ENCODE measurements at places on chromosomes 12 and 14.

DNA sequence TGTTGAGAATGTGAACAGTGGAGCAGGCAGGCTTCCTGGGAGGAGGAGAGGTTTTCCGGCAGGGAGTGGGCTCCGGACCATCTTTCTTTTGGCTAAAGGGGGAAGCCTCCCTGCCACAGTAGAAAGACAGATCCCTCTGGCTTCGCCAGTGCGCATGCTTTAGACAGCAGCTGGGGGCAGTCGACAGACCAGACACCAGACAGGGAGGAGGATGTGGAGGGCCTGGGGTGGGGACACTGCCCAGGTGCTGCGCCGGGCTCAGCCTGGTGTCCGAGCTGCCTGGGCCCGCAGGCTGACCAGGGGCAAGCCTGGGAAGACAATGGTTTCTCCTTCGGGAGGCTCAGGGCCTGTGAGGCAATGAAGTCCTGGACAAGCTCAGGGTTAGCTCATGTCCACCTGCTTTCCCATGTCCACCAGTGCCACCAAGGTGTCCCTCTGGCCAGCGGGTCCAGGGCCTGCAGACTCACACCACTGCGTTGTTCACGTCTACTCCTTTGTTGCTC, 67.3 kb downstream of the PRIMA1 start:
- DNase-seq = no peak

GRCh38 chr12:131415781-131416180, 295.1 kb upstream of the SFSWAP start:
- no peak for DNase-seq

- peak; percentile 85 for DNase-seq
These were observed 21.9 kb upstream of the IFT81 start for GRCh38 chr12:110102255-110102654.

DNA sequence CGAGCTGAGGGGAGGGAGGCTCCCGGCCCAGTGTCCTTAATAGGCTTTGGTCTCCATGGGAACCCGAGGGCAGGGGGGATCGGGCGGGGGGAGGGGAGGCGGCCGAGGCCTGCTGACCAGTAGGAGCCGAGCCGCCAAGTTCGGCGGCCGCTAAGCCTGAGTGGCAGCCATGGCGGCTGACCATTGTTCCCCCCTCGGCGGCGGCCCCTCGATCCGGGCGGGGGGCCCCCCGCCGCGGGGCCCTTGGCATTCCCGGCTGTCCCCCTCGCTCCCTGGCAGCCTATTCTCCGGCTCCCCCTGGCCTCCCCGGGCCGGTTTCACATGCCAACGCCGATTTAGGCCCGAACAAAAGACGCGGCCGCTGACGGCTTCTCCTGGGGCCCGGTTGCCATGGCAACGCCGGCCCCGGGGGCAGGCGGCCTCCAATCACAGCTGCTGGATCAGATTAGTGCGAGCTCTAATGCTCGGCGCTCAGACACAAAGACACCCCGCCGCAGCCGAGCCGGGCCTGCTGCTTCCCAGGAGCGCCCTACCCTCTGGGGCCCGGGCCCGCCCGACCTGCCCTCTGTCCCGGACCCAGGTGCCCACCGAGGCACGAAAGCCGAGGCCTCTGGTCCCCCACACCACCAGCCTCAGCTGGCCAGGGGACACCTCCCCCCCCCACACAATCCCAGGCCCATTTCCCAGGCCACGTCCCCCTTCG, 7.3 kb downstream of the MSI1 start:
- peak; percentile 55 for DNase-seq

- no peak for DNase-seq
These were observed 131.2 kb upstream of the PDE3A start for GRCh38 chr12:20237091-20237490.

DNA sequence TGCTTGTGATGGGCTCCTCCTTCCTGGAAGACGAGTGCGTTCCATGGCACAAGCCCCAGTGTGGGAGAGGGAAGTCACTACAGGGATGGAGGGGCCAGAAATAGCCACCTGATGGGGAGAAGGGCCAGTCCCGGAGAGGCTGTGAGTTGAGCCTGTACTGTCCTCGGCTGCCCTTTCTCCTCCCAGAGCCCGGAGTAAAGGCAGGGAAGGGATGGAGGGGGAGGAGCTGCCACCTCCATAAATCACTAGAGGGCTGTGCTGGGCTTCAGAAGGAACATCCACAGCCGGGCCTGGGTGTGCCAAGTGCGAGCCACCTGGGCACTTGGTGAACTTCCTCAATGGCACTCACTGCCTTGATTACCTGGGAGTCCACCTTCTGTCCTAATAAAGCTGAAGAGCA, 110.1 kb downstream of the RBM19 start:
- DNase-seq = no peak

GRCh38 chr14:63174760-63175191, 29.5 kb upstream of the RHOJ start:
- peak; percentile 77 for DNase-seq

GRCh38 chr14:104316723-104317491, 178.5 kb downstream of the KIF26A start:
- no peak for DNase-seq

- DNase-seq = peak; percentile 94
These were observed 76.9 kb upstream of the REP15 start for GRCh38 chr12:27619308-27619707.

DNA sequence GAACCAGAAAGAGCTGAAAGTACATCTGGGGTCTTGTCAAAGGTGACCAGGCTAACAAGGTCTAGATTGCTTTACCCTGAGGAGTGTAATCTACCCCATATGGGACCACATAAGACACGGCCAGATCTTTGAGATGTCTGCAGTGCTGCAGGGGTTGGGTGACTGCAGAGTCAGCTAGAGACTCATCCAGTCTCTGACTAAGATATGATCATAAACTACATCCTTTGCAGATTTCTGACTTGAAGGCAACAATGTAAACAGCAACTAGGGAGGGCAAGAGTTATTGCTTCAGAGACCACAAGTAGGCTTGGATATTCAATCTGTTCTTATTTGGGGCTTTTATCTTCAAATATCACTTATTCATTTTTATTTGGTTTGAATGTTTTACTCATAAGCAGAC, 1080.5 kb upstream of the FOXG1 start:
- DNase-seq = no peak

- peak; percentile 82 for DNase-seq
These were observed 54.2 kb upstream of the CERS5 start for GRCh38 chr12:50221228-50222008.

DNA sequence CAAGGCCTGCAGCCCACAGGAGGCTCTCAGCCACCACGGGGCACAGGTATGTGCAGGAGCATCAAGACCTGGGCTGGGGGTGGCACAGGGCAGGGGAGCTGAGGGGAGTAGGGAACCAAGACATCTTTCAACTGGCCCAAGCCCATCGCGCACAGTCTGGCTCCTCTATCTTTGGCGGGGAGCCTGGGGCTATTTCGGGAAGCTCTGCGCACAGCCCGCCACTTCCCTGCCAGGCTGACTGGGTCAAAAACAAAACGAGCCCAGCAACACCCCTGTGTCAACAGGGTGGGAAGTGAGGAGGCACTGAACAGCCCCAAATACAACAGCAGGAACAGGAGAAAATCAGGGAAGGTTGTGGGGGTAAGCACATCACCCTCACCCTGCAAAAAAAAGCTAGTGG, 83.9 kb downstream of the ARL6IP4 start:
- DNase-seq = no peak

- DNase-seq = no peak
These were observed 36.5 kb downstream of the LEMD3 start for GRCh38 chr12:65205886-65206285.

- DNase-seq = no peak
These were observed 54.3 kb downstream of the PTPN11 start for GRCh38 chr12:112473056-112473455.

- no peak for DNase-seq
These were observed 1090.6 kb downstream of the SLC6A15 start for GRCh38 chr12:83821967-83822366.

DNA sequence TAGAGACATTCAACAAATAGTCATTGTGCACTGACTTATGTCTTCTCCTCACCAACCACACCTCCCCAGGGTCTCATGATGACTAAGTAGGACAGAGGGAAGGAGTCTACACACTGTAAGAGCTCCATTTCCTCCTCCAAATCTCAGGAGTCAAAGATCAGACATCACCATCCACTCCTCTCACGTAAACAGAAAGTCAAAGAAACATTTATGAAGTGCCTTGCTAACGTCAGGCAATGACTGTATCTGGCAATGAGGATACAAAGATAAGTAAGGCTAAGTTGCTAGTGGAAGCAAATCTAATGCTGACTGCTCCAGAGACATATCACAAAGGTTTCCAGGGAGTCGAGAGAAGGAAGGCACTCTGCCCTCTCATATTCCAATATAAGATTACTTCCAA, 88.9 kb downstream of the SLC2A13 start:
- no peak for DNase-seq

DNA sequence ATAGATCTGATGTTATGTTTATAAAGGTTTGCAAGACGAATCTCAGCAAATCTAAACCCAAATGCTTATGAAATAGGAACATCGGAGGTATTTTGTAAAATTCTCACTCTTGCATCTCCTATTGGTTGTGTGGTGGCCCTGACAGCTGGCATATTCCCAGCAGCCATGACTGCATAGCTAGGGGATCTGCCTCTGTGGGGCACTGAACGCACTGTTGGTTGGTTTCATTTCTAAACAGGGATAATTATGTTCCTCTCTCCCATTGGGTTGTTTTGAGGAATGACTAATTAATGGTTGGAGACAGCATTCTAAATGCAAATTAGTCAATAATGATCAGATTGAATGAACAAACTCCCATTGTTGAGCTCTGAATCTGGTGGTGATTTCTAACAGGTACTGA, 2.7 kb upstream of the BEST3 start:
- DNase-seq = no peak

Data from EL (cell line).